ENCODE measurements at places on chromosomes 11 and 22.

DNA sequence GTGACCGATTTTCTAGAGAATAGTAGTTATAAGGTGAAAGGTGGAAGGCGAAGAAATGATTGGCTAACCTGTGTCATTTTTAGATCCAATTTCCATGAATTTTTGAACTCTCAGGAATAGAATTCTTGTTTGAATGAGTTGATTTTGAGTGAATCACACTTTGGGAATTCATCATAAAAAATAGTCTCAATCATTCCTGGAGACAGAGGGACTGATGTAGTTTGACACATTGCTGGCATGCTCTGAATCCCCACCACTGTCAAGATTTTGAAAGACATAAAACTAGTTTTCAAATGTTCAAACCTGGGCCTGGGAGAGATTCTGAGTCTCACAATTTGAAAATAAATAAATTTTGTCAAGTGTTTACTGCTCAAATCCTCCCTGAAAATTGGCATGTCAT, 861.4 kb upstream of the RAG2 start:
- DNase-seq = no peak

DNA sequence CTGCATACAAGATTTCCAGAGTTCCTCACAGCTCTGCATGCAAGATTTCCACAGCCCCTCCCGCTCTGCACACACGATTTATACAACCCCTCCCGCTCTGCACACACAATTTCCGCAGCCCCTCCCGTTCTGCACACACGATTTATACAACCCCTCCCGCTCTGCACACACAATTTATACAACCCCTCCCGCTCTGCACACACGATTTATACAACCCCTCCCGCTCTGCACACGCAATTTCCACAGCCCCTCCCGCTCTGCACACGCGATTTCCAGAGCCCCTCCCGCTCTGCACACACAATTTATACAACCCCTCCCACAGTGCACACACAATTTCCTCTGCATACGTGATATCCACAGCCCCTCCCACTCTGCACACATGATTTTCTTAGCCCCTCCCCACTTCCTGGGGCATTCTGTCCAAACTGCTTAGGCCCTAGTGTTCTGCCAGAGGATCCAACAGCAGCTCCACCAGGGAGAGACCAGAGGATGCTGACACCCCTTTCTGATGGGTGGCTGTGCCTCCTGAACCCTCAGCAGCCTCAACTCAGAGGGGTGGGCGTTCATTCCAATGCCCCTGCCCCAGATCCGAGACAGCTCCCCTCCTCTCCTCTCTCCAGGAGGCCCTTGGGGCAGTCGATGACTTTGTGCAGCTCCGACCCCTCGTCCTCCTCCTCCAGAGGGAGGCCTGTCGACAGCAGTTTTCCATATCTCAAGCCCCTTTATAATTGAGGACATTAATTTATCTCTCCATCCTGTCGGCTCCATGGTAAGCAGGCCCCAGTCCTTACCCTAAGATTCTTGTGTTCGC, 671.7 kb downstream of the BRD1 start:
- DNase-seq = no peak

- DNase-seq = peak; percentile 99
These were observed 20.1 kb upstream of the CUL5 start for GRCh38 chr11:107988397-107989158.

GRCh38 chr11:118914987-118915386, 10.7 kb downstream of the BCL9L start:
- DNase-seq = peak; percentile 32

- DNase-seq = peak; percentile 11
These were observed 3.1 kb upstream of the IGF2 start for GRCh38 chr11:2142300-2142759.

DNA sequence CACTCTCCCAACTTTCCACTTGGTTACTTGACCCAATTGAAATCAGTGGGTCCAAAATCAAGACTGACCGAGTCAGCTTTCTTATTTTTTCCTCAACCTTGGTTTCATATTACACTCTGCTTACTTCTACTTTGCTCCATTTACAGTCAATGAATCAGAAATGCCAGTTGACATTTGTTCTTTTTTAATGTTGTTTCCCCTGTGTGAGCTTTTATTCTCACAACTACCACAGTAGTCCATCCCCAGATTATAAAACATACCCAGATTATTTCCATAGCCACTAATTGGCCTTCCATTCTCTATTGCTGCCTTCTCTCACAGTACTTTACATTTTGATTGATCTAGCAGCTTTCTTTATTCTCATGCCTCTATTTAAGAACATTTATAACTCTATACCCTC, 50.0 kb downstream of the DNAJC24 start:
- no peak for DNase-seq

GRCh38 chr11:69489031-69489745, 7.7 kb downstream of the LINC01488 start:
- no peak for DNase-seq

- DNase-seq = no peak
These were observed 82.0 kb downstream of the TTC28 start for GRCh38 chr22:28597665-28598064.

DNA sequence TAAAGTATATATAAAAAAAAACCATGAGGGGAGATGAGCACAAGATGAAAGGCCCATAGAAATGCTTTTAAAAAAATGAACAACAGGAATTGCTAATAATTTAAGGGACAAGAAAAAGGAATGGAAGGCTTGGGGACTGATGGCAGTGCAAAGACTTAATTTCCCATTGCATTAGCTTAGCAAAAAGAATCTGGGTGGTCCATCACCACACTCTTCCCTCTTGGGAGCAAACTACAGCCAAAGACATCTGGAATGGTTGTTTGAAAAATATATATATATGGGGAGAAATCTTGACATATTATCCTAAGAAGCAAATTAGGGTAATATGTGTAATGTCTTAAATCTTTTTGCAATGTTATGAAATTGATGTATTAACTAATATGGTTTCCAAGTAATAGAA, 727.1 kb downstream of the METTL15 start:
- no peak for DNase-seq

DNA sequence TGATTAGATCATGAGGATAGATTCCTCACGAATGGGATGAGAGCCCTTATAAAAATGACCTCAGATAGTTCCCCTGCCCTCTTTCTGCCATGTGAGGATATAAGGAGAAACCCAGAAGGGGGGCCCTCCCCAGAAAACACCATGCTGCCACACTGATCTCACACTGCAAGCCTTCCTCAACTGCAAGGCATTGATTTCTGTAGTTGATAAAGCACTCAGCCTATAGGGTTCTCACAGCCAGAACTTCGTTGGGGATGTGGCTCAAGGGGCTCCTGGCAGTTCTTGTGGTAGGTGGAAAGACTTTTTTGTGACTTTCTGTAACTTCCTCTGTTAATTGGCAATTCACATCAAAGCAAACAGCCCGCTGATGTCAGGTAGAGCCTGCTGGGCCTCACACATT, 108.9 kb downstream of the CD44 start:
- DNase-seq = no peak

GRCh38 chr11:116535994-116536393, 236.8 kb downstream of the BUD13 start:
- no peak for DNase-seq

- no peak for DNase-seq
These were observed 48.6 kb downstream of the MTNR1B start for GRCh38 chr11:93017821-93018690.
